ENCODE measurements at places on chromosomes 13 and 19.
A peak's percentile ranks its signal among the peaks of the same experiment; 100 is the strongest.

DNA sequence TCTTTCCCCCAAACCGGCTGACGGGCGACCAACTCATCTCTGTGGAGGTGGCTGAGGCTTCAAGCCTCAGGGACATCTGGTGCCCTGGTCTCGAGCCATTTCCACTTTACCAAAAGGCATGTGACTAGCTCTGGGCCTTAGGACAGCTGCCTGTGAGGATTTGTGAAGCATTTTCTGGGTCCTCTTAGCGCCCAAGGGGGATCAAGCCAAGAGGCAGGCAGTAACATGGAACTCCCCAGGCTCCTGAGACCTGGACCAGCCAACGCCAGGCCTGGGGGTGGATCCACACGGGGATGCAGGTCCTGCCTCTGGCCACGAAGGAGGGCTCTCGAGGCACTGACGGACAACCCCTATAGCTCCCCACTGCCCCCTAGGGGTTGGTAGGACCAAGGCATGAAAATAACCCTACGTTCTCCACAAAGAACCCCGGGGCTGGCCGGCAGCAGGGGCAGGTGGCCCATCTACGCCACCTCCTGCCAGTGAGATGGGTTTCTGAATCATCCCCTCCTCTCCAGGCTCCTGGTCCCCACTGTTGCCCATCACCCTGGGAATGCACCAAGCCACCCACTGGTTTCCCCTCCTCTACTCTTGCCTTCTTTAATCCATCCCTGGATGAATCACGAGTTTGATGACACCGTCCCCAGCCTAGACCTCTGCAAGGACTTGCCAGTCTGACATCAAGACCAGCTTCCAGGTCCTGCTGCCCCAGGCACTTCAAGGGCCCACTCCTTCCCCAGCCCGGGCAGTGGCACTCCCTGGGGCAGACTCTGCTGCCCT lies 7.0 kb upstream of the MYDGF start:
- DNase-seq = peak; percentile 83

- DNase-seq = no peak
Measured at GRCh38 chr13:52003541-52003940, 7.7 kb downstream of the ATP7B start.

GRCh38 chr13:40362502-40362901 lies 303.9 kb downstream of the FOXO1 start:
- no peak for DNase-seq

- no peak for DNase-seq
Measured at GRCh38 chr13:51152701-51153100, 41.6 kb upstream of the C13orf42 start.

DNA sequence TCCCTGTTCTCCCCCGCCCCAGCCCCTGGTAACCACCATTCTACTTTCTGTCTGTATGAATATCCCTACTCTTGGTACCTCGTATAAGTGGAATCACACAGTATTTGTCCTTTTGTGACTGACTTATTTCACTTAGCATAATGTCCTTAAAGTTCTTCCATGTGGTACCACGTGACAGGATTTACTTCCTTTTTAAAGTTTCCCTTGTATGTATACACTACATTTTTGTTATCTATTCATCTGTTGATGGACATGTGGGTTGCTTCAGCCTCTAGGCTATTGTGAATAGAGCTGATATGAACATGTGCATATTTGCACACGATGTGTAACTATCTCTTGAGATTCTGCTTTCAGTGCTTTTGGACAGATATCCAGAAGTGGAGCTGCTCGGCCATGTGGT lies 59.6 kb upstream of the GJB6 start:
- DNase-seq = no peak
